ENCODE measurements at places on chromosomes 16 and 17. TPM values are rescaled to one million over a fixed set of nuclear protein-coding genes. Genes with fewer than 3 reads are reported as not detected.

Gene EIF3CL
- total RNA-seq = 39.2 TPM

DNA sequence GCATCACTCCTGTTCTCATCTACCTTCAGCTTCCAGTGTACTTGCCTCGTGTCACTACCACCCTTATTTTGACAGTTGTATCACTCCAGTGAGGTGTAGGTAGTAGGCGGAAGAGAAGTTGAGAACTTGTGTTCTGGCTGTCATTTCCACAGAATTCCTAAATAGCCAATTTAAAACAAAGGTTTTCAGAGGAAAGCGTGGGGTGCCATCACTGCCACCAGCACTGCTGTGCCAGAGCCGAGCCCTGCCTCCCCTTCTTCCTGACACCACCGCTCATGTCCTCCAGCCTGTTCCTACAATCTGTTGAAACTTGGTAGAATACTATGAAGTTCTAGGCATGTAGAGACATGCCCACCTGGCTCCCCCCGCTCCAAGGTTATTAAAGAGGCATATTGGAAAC lies 215.8 kb downstream of the TANC2 start:
- DNase-seq = no peak
- H3K27ac ChIP-seq = no peak overlapping the region
- no peak overlapping the region for H3K4me3 ChIP-seq
- no peaks in the 10 kb centered on the region for H3K27me3 ChIP-seq
- no peaks in the 10 kb centered on the region for H3K4me1 ChIP-seq

DNA sequence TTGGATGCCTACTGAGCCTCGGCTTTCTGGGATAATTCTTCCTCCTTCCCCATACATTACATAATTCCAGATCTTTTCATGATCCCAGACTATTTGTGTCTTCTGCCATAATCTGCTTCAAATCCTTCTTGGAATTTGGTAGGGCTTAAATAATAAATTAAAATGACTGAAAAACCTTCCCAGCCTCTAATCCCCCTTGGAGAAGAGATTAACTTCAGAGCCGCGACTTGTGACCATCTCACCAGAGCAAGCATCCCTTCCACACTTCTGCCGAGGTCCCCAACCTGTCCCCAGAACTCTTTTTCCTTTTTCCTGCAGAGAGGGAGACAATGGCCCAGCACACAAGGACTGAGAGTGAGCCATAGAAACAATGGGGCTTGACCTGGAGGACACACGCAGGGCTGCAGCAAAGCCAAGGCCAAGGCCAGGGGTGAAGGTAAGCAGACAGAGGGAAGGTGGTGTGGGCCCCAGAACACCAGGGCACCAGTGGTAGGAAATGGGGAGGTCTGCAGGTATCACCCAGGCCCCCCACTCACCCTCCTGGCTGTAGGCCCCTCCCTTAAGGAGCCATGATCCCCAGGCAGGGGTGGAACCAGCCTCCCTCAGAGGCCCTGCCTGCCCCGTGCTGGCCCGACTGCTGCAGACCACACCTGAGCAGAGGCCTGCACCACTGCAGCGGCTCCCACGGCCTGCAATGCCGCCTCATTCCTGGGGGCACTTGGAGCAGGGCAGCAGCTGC lies 9.6 kb upstream of the BCAR1 start:
- H3K4me3 ChIP-seq = no peak overlapping the region
- H3K36me3 ChIP-seq = no peaks in the 10 kb centered on the region
- H3K27me3 ChIP-seq = peaks cover 9% of the 10 kb centered on the region
- no peak for DNase-seq
- no peak overlapping the region for H3K27ac ChIP-seq

GRCh38 chr16:67790071-67790470 lies 16.3 kb downstream of the RANBP10 start:
- H3K36me3 ChIP-seq = no peaks in the 10 kb centered on the region
- no peak overlapping the region for H3K27ac ChIP-seq
- H3K27me3 ChIP-seq = no peaks in the 10 kb centered on the region
- no peak overlapping the region for H3K4me3 ChIP-seq

Gene ARHGAP23
- not detected for total RNA-seq

DNA sequence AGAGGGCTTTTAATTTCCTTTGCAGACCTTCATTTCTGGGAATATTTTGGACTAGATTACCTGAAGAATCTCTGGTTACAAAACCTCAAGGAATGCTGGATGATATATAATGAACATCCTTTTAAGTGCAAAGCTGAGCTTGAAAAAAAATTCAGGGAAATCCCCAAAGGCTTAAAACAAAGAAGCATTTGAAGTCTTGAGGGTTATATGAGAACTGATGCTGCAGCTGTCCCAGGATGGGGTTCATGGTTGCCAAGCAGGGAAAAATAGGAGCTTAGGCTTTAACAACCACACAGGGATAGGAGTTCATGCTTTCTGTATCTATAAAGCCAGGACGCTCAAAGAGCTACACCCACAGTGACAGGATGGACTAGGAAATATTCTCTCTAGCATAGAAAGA lies 150.4 kb upstream of the IRX5 start:
- no peak overlapping the region for H3K27ac ChIP-seq
- H3K27me3 ChIP-seq = no peaks in the 10 kb centered on the region
- no peaks in the 10 kb centered on the region for H3K36me3 ChIP-seq
